ENCODE measurements at places on chromosomes 11 and 22.

DNA sequence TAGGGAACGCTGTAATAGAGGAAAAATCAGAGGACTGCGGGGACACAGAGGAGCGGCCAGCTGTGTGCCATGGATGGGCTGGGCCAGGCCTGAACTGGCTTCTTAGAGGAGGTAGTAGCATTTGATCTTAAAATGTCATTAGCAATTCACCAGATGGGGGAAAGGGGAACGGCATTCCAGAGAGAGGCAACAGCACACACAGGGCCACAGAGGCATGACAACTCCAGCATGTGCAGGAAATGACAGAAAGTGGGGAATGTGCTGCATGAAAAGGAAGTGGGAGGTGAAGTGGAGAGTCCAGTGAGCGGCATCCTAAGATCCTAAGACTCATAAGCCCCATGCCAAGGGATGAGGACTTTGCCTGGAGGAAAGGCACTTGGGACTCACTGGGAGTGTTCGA lies 69.0 kb downstream of the UBASH3B start:
- no peak for DNase-seq

- DNase-seq, result no peak
Measured at GRCh38 chr11:128669506-128670270, 24.2 kb upstream of the FLI1 start.

GRCh38 chr11:46066335-46066734 lies 54.9 kb downstream of the PHF21A start:
- no peak for DNase-seq

DNA sequence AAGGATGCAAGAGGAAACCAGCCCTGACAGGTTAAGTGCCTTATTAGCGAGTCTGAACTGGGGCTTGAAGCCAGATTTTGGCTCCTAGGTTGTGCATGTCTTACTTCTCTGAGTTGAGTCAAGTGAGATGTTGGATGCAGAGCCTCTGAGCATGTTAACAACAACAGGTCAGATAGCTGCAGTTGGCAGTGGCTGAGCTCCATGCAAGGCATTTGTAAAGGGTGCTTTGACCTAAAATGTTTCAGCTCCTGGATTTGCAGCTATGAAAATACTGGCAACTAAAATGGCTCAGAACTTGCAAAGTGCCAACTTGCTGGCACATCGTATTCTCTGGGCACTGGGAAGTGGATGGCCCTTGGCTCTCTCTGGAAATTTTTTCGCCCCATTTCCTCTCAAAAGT lies 16.4 kb upstream of the CSRP3 start:
- DNase-seq, result no peak

DNA sequence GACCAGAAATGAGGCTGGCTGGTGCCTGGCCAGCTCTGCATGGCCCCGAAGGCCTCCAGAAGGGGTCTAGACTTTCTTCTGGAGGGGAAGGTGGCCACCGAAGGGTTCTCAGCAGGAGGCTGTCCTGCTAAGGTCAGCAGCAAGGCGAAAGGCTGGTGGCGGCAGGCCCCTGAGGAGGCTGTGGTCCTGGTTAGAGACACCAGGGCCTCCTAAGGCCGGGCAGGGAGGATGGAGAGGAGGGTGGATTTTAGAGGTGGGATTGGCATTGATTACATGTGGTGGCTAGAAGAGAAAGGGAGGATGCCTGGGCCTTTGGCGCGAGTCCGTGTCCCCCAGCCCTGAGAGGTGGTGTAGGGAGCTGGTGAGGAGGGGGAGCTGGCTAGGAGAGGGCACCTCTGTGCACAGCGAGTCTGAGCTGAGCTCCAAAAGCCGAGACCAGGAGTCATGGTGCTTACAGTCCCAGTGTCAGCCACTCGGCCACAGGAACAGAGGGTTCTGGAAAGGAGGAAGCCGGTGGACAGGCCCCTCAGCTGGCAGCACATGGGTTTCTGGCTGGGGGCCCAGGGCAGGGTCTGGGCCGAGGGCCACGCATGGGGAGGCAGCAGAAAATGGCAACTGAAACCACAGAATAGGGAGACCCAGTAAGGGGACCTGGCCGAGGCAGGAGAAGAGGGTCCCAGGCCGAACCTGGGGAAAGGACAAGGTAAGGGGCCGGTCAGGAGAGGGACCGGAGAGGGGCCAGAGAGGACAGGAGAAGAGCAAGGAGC lies 2.5 kb downstream of the FERMT3 start:
- DNase-seq, result no peak

Measured in CD4-positive, alpha-beta T cell treated with Interleukin-15 for 1 hour (primary cell).